ENCODE measurements at places on chromosomes 5 and 9.

GRCh38 chr9:112881331-112881730 is 9.3 kb downstream of the SLC46A2 start:
- no peak for DNase-seq

DNA sequence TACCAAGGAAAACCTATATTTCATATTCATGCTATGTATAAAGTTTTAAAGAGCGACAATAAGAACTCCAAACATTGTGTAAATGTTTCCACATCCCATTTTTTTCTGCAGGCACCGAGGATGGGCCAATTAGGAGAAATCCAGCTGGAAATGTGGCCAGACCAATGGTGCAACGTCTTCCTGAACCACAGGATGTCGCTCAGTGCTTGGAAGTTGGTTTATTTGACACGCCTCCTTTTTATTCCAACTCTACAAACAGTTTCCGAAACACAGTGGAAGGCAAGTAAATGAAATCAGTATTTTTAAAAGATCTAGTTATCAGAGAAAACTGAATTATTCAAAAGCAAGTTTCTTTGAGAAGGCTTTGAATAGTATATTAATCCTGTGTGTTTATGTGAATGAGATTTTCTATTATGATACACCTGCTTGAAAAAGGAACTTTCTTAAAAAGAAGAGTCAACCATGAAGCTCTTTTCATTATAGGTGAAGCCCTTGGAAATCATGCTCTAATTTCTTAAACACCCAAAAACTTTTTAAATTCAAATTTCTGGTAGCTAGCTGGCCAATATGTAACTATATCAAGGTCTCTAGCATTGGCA is 9.1 kb downstream of the TYRP1 start:
- DNase-seq, result no peak

DNA sequence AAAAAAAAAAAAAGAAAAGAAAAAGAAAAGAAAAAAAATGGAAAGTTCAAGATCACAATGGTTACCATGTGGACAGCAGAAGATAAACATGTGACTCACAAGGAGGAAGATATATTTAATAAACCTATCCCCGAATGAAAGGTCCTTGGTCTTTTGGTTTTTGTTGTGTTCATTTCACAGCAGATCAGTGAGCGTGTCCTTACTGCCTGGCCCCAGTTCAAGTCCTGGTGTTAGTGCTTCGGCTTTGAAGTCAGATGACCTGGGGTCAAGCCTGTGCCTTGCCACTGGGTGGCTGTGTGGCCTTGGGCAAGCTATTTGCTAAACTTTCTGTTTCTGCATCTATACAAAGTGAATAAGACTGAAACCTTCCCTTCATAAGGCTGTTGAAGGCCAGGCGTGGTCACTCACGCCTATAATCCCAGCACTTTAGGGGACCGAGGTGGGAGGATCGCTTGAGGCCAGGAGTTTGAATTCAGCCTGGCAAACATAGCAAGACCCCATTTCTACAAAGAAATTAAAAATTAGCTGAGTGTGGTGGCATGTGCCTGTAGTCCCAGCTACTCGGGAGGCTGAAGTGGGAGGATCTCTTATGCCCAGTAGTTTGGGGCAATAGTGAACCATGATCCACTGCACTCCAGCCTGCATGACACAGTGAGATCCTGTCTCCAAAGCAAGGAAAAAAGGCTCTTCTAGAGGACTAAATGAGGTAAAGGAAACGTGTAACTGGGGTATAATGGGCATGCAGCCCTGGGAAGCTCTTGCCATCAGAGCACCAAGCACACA is 94.5 kb upstream of the SPATA31D4 start:
- DNase-seq, result no peak

DNA sequence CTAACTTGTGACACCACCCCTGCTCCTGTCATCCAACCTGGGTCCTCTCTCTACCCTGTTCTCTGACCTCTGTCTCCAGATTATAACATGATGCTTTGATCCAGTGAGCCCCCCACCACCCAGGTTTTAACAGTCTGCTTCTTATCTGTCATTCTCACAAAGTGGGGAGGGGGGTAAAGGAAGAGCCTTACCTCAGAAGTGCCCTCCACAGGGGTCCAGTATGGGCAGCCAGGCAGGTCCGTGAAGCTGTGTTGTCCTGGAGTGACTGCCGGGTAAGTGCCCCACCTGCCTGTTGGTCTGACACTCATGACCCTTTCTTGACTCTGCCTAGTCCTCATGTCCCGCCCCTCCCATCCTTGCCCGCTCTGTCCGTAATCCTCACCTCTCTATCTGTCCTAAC is 3.4 kb downstream of the IL11RA start:
- no peak for DNase-seq

DNA sequence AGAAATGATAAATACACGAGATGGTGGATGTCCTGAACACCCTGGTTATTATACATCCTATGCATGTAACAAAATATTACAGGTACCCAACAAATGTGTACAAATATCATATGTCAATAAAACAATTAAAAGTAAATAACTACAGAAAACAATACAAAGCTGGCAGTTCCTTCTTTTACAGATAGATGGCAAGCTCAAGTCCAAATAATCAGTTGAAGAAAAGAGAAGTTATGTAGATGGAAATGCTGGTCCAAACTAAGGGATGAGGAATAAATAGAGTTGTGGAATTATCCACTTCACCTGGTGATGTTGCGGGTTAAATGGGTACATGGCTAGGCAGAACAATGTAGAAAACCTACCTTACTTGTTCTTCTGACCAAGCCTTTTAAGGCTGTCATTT is 79.4 kb downstream of the PALM2AKAP2 start:
- DNase-seq, result no peak

DNA sequence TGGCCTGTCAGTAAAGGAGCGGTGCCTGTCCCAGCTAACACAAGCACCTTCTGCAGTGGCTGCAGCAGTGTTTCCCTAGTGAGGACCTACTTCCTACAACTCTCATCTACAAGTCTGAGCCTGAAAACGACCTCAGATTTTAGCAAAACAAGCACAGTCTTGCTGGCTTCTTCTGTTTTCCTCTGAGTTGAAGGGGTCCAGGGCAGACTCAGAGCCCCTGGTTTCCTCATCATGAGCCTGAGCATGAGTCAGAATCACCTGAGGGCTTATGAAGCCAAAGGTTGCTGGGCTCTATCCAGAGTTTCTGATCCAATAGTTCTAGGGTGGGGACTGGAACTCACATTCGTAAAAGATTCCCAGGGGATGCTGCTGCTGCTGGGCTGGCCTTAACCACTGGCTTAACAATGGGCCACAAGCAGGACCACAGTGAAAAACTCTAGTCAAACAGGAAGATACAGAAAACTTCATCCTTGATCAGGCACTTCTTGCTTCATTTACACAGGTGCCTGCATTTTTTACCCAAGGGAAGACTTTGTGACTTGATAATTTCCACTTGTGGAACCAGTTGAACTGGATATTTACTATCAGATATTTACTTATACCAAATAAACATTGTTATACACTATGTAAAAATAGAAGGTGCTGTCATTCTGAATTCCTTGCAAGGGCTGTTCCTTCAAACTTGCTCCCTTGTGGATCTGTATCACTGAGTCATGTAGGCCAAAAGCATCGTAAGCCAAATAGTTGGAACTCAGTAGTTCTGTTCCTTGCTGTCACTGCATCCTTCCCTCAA is 4.3 kb upstream of the ACER2 start:
- DNase-seq, result no peak

GRCh38 chr9:77756449-77756848 is 108.3 kb upstream of the GNA14 start:
- DNase-seq, result no peak

- DNase-seq, result no peak
Observed at GRCh38 chr5:135228222-135228621, 170.8 kb downstream of the MACROH2A1 start.

- no peak for DNase-seq
Observed at GRCh38 chr5:31469886-31470285, 62.0 kb downstream of the DROSHA start.

DNA sequence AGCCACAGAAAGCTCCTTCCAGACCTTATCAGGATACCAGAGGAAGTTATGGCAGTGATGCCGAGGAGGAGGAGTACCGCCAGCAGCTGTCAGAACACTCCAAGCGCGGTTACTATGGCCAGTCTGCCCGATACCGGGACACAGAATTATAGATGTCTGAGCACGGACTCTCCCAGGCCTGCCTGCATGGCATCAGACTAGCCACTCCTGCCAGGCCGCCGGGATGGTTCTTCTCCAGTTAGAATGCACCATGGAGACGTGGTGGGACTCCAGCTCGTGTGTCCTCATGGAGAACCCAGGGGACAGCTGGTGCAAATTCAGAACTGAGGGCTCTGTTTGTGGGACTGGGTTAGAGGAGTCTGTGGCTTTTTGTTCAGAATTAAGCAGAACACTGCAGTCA is 70.8 kb upstream of the ENTREP1 start:
- DNase-seq, result no peak

GRCh38 chr9:128061275-128061960 is 5.7 kb downstream of the NAIF1 start:
- DNase-seq, result no peak

GRCh38 chr9:107613321-107613720 is 123.8 kb upstream of the KLF4 start:
- no peak for DNase-seq

DNA sequence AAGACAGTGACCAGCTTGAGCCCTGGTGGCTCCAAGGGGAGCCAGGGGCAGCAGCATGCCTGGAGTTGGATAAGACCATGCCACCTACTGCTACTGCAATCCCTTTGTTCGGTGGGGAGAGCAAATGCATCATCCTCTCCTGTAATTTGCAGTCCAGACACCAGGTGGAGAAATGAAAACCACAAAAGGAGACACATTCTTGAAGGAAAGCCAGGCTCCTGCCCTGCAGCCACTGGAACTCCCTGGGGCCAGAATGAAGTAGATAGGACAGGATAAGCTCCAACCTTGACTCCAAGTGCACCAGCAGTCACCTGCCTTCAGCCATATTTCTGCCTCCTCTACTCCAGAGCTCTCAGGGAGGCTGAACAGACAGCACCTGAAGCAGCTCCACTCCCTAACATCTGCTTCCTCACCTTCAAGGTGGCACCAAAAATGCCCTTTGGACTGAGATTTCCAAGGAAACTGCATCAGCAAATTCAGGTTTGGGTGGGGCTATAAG is 65.1 kb upstream of the IQGAP2 start:
- no peak for DNase-seq

- no peak for DNase-seq
Observed at GRCh38 chr5:51958473-51958872, 575.2 kb downstream of the ISL1 start.

- DNase-seq, result no peak
Observed at GRCh38 chr9:28050941-28051340, 477.7 kb upstream of the C9orf72 start.

- no peak for DNase-seq
Observed at GRCh38 chr5:16178745-16179372, 732 bp downstream of the MARCHF11 start.

DNA sequence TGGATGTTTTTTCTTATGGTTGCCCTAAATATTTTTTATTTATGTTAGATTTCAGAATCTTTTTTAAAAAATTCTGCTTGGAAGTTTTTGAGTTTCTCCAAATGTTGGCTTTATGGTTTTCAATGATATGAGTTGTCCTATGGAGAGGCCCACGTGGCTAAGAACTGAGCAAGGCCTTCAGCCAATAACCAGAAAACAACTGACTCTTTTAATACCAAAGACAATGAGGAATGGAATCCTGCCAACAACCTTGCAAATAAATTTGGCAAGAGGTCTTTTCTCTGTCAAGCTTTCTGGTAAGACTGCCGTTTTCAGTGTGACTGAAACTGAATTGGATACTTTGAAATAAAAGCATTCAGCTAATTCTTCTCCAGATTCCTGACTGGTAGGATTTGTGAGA is 1740.1 kb upstream of the WWC1 start:
- no peak for DNase-seq

DNA sequence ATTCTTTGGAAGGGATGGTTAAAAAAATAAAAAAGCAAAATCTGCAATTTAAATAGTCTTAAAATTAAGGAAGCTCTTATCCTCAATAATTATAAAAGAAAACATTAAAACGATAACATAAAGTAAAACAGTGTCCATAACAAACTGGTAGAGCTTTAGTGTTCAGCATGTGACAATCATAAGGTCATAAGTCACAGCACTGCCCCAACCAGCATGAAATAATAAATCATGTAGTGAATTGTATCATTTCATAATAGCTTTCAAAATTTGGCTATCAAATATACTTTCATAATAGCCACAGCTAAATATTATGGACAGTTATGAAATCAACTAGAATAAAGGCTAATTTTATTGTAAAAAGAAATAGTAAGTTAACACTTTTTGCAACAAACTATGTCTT is 10.0 kb downstream of the NR3C1 start:
- no peak for DNase-seq

DNA sequence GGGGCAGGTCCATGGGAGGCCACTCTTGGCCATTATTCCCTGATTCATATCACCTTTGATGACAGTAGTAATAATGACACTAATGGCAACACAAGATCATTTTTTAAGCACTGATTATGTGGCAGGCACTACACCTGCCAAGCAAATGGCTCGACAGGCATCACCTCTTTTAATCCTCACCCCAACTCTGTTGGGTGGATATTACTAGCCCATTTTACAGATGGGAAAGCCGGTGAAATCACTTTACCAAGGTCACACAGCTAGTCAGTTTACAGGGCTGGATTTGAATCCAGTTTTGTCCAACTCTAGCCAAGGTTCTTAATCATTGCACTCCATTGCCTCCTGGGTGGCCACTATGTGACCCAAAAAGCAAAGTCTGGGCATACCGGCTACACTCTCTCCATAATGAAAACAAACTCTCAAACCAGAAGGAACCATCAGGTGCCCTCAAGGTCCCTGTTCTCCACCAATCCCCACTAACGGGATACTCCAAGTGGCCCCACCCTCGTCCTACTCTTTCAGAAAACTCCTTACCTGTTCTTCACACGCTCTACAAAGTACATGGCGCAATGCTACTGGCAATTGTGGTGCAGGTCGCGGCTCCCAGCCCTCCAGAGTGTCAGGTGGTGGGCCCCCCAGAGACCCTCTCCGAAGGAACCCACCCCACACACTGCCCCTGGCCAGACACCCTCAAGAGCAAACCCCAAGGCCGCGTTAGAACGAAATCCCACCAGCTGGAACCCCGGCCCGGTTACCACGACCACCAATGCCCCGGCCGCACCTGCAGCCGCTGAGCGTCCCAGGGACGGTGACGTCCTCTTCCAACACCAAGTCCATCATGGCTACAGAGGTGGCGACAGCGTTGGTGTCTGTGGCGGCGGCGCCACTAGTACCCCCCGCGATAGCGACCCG is 572 bp downstream of the CDK5RAP2 start:
- DNase-seq, result no peak
